HuH-7.5 (cell line): ENCODE measurements at places on chromosomes 16 and 17.

DNA sequence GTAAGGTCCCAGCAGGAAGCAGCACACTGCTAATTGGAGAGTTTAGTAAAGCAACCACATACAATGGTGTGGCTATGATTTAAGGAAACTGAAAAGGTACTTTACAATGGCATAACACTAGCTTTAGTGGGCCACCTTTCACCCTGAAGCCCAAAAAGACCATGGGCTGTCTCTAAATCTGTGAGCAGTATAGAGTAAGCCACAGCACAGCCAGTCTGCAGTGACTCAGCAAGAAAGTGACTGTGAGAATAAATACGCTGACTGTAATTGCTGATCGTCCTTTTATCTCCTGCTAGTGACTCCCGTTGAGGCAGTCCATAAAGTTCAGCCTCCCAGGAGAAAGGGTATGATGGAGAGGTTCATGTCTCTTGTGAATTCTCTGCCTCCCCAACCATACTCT is 679.8 kb upstream of the KIF2B start:
- no peak for DNase-seq

DNA sequence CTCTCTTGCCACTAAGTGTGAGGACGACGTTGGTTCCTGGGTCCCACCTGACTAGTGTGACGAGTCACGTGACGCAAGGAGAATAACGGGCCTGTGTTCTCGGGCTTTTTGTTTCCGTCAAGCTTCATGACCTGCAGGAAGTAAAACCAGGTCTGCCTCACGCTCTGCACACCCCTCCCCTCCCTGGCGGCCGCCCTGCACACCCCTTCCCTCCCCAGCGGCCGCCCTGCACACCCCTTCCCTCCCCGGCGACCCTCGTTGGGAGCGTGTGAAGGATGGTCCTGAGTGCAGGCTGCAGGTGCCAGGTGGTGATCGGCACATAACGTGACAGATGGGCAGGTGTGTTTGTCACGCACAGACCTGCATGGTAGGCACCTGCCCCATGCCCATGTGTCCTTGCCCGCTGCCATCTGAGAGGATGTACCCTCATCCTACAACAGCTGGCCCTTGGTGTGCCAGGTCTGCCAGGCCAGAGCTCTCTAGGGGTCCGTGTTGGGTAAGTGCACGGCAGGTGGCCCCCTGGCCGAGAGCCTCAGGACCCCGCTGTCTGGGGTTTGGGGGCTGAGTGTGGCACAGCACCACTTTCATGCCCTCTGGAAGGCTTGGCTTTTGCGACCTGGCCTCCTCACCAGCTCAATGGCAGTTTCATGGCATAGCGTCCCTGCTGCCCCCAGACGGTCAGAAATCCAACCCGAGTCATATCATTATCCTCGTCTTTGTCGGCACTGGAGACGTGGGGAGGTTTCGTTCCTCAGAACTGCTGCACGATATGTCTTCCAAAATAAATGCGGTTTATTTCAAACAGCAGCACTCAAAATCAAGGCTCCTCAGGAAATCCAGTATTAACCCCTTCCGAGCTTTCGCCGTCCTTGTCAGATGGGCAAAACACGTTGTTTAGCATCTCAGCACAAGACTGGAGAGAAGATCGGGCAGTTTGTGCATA is 191.8 kb upstream of the CHMP6 start:
- no peak for DNase-seq

DNA sequence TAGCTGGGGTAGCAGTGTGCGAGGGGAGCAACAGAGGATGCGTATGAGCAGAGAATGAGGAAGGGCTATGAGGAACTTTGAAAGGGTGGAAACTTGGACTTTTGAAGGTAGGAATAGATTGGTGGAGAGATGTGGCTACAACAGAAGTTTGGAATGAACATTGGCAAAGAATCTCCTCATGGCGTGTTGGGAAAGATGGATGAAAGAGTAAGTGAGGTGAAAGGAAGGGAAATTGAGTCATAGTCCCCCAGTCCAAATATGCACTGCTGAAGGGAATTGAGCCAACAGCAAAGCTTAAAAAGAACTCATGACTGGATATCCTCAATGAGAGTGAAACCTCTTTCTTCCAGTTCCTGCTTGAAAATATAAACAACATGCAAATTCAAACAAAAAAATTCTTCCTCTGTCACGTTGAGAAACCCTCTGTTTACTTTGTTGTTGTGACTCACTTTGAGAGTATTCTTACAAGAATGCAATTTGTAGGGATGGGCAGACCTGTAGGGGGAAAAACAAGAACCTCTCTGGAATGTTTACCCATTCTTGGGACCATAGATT is 313.2 kb upstream of the KCNJ16 start:
- no peak for DNase-seq

DNA sequence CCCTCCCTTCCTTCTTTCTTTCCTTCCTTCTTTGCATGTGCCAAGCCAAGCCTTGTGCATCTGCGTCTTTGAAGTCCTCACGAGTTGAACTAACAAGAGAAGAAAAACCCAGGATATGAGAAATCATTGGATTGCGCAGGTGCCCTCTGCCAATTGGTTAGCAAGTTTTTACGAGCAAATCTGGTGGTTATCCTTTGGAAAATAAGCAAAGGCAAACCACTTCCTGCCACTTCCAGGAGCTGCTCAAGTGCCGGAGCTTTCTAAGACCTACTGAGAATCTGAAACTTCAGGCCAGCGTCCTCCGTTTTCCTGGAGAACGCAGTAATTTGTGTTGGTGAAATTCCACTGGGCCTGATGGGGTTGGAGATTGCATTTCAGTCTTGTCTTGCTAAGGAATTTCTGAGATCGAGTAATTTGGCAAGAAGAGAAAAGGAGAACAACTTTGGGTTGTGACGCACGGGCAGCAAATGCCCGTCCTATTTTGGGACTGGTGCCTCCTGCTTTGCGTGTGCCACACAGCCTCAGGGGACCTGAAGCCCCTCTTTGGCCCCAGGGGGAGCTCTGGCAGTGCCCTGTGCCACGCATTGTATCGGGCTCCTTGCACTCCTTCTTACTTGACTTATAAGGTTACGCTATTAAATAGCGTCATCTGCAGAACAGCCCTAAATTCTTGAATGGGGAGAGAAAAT is 56.4 kb downstream of the CMIP start:
- DNase-seq = no peak

DNA sequence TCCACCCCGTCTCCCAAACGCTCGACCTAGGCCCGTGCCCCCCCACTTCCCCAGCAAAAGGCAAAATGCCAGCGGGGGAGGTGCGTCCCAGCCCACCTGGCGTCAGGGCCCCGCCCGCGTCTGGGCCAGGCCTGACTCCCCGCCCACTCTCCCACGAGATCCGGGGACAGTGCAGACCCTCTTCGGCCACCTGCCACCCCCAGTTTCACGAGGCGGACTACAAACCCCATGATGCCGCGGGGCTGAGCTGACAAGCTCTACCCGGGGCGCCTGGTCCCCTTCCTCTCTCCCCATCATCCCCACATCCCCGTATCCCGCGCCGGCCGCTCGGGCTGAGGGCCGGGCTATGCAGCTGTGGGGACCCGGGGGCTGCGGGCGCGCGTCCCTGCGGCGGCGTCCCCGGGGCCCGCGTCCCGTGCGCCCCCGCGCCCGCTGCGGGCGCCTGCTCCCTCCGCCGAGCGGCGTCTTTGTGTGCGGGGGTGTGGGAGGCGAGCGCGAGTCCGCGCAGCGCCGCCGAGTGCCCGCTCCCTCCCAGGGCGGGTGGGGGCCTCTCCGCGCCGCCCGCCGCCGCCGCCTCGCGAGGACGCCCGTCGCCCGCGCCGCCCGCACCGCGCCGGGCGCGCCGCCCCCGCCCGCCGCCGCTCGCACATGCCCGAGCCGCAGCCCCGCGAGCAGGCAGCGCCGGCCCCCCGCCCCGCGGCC is at the start of gene ANKRD13B:
Gene ANKRD13B (plus strand): TSS at position 283 of the 702 bp plus-strand sequence. CDS start 490 bp downstream, outside the sequence.
- DNase-seq = peak; percentile 74

GRCh38 chr17:39954876-39955275 is 7.9 kb upstream of the GSDMA start:
- DNase-seq = no peak

DNA sequence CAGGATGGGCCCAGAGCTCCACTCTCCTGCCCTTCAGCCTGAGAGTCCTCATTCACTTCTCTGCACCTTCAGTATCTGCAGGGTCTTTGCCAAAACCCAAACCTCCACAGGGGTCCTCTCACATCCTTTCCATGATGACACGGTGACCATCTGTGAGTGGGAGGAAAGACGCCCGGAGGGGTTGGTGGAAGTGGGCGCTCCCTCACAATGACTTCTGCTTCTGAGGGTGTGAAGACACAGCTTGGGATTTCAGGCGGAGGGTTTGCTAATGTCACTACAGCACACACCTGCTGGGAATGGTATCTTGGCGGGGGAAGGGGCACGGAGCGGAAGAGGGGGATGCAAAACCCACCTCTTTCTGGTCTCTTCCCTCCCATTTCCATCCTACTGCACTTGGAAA is 115.1 kb upstream of the SDK2 start:
- DNase-seq = no peak

DNA sequence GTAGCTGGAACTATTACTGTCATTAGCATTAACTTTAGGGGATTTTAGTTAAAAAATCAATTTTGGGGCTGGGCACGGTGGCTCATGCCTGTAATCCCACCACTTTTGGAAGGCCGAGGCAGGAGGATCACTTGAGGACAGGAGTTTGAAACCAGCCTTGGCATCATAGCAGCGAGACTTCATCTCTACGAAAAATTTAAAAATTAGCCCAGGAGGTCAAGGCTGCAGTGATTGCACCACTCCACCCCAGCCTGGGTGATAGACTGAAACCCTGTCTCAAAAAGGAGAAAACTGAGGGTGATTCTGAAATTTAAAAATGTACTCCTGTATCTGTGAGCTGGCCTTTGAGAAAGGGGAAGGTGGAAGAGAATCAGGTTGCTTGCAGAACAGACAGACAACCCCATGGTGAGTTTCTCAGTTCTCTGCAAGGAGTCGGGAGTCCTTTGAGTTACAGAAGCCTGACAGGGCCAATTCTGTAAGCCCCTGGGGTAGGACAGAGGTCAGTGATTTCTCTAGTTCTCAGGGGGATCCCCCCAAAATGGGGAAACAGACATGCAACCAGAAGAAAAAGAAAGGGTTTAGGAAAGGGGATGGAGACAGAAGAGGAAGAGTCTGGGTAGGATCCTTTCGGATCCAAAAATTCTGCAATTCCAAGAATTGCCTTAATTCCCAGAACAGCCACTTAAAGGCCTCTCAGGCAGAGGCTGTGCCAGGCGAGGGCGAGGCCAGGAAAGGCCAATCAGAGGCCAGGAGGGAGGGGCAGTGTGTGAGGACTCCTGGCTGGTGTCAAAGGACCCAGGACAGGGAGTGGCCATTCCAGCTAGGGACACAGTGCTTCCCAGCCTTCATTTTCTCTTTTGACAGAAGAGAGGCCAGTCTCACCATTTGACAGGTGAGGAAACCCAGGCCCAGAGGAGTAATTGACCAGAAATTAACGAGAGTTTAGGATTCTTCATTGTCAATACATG is 6.7 kb downstream of the NUPR1 start:
- no peak for DNase-seq
